CD4-positive, alpha-beta T cell (primary cell): ENCODE measurements at places on chromosomes 6 and 20. TPM values are rescaled to one million over a fixed set of nuclear protein-coding genes. Genes with fewer than 3 reads are reported as not detected.

DNA sequence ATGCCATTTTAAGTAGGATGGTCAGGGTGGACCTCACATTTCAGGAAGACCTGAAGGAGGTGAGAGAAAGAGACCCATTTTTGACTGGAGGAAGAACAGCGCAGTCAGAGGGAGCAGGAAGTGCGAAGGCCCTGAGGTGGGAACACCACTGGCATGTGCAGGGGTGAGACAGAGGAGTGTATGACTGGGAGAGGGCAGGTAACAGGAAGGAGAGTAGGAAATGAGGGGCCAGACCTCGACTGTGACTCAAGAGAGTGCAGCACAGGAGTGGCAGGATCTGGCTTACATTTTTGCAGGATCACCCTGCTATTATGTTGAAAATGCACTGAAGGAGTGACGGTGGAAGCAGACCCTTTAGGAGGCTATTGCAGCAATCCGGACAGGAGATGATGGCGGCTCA lies 117.7 kb upstream of the CDYL start:
- H3K36me3 ChIP-seq = no peaks in the 10 kb centered on the region
- H3K4me1 ChIP-seq = no peaks in the 10 kb centered on the region
- DNase-seq = no peak
- no peak overlapping the region for H3K27ac ChIP-seq

SLC24A3 gene
- not detected for total RNA-seq

GRCh38 chr6:30839671-30840070 lies 44.6 kb upstream of the DDR1 start:
- no peaks in the 10 kb centered on the region for H3K27me3 ChIP-seq
- no peak overlapping the region for H3K27ac ChIP-seq
- no peaks in the 10 kb centered on the region for H3K36me3 ChIP-seq
- no peak overlapping the region for H3K4me3 ChIP-seq
- H3K4me1 ChIP-seq = peaks cover 38% of the 10 kb centered on the region

PHACTR3 gene
- not detected for total RNA-seq

DNA sequence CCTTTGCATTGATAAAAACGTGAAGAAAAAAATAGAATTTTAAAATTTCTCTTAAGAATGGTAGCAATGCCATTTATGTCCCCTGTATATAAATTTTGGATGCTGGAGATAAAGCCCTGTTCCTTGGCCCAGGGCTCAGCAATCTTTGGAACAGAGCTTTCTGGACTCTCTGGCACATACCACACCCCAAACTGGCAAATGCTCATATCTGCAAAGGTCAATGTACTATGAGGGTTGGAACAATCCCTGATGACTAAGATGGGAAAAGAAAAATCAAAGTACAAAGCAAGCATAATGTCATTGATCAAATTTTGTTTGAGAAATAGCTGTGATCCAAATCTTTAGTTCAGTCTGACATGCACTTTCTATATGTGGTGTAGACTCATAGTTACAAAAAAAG lies 158.1 kb upstream of the HCRTR2 start:
- no peak overlapping the region for H3K4me3 ChIP-seq
- no peaks in the 10 kb centered on the region for H3K27me3 ChIP-seq
- no peak for DNase-seq
- no peak overlapping the region for H3K27ac ChIP-seq
- H3K4me1 ChIP-seq = no peaks in the 10 kb centered on the region

GRCh38 chr6:139184047-139184446 lies 49.2 kb downstream of the HECA start:
- H3K27me3 ChIP-seq = no peaks in the 10 kb centered on the region
- no peak overlapping the region for H3K27ac ChIP-seq
- H3K36me3 ChIP-seq = peaks cover 47% of the 10 kb centered on the region
- no peak overlapping the region for H3K4me3 ChIP-seq

- H3K4me3 ChIP-seq = peak overlapping the region; percentile 40
- no peaks in the 10 kb centered on the region for H3K36me3 ChIP-seq
- H3K27ac ChIP-seq = peak overlapping the region; percentile 89
- DNase-seq = peak; percentile 67
These were observed 50.8 kb upstream of the FAM83D start for GRCh38 chr20:38875175-38875993.

- no peak for DNase-seq
- H3K4me1 ChIP-seq = peaks cover 7% of the 10 kb centered on the region
- no peaks in the 10 kb centered on the region for H3K27me3 ChIP-seq
- H3K4me3 ChIP-seq = no peak overlapping the region
- no peak overlapping the region for H3K27ac ChIP-seq
These were observed 91.9 kb downstream of the FAM217A start for GRCh38 chr6:3987053-3987452.

GRCh38 chr6:144265390-144265789 lies 19.7 kb upstream of the UTRN start:
- H3K4me1 ChIP-seq = no peaks in the 10 kb centered on the region
- DNase-seq = no peak
- H3K27me3 ChIP-seq = no peaks in the 10 kb centered on the region
- H3K27ac ChIP-seq = no peak overlapping the region
- no peaks in the 10 kb centered on the region for H3K36me3 ChIP-seq

CTCFL gene
- total RNA-seq = not detected

BAG2 gene
- total RNA-seq = 5.4 TPM

GRCh38 chr20:40683221-40683893 lies 5.7 kb downstream of the MAFB start:
- no peak overlapping the region for H3K27ac ChIP-seq
- no peak for DNase-seq
- peaks cover 62% of the 10 kb centered on the region for H3K27me3 ChIP-seq
- H3K4me1 ChIP-seq = peaks cover 8% of the 10 kb centered on the region
